ENCODE measurements at places on chromosomes 2 and 18. TPM values are rescaled to one million over a fixed set of nuclear protein-coding genes. Genes with fewer than 3 reads are reported as not detected.

GRCh38 chr2:143965493-143966164, 554.3 kb downstream of the ZEB2 start:
- DNase-seq, result no peak

DNA sequence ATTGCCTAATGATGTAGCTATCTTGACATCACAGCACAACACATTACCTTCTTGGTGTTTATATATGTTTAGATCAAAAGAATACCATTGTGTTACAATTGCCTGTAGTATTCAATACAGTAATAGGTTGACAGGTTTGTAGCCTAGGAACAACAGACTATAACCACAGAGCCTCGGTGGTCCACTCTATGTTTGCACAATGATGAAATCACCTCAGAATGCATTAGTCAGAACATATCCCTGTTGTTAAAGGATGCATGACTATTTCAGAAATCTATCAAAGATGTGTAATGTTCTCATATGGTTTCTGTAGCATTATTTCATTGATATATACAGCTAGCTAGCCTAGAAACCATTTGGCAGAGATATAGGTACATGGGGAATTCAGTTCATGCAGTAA, 8.9 kb downstream of the METTL5 start:
- DNase-seq, result no peak

DNA sequence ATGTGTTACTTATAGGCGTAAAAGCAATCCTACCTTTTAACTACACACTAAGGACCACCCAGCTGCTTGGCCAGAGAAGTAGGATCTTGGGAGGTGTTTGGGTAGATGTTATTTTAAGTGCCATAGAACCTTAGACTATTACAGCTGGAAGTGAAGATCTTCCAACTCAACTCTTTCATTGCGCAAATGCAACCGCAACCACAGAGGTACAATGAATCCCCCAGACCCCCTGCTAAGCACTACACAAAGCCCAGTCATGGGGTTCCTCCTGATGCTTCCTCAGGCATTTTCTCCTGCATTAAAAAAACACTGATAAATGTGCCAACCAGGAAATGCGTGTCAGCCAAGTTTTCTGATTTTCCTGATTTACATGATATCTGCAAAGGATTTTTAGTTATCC, 246.0 kb downstream of the LRRTM1 start:
- no peak for DNase-seq

GRCh38 chr2:144920755-144921530, 401.0 kb upstream of the ZEB2 start:
- no peak for DNase-seq

KIF5C gene
- 93.6 TPM for polyA plus RNA-seq

GRCh38 chr2:231277962-231278361, 79.5 kb downstream of the ARMC9 start:
- DNase-seq, result no peak

DNA sequence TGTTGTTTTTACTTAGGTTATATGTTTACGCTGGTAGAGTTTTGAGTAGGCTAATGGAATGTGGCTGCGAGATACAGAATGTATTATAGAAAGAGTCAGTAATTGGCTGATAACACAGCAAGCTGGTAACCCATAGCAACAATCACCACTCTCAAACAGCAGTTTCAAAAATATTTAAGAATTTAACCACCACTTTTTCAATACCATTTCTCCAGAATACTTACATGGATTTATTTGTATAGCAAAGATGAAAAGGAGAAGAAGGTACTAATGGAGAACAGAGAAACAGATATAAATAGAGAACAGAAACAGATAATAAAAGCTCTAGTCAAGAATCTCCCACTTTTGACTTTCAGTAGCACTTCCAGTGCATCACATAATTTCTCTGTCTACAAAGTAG, 188.3 kb upstream of the SLC39A10 start:
- peak; percentile 55 for DNase-seq

All from brain (organoid and tissue), 16 donors.